Activated T-helper 1 cell treated with anti-CD3 and anti-CD28 coated beads, Interleukin-2, amount 50 U/mL, for 16 hours (primary cell): ENCODE measurements at places on chromosomes 5 and 9.

- DNase-seq, result no peak
These were observed 10.4 kb downstream of the ZNF618 start for GRCh38 chr9:113886466-113886865.

GRCh38 chr5:137858223-137858916 lies 9.3 kb upstream of the MYOT start:
- DNase-seq, result no peak

DNA sequence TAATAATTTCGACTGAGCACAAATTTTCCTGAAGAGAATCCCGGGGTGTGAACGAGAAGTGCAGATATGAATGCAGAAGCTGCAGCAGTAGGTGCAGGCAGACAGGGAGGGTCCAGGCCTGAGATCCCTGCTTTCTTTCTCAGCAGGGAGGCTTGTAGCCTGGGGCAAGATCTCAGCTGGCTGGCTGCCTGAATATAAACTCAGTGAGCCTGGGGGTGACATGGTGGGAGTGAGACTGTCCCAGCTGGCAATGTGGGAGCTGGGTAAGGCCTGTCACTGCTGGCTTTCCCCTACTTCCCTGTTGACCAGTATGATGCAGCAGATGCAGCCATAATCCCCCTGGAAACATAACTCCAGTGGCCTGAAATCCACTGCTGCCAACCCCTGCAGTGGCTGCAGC lies 325.2 kb downstream of the CETN3 start:
- DNase-seq, result no peak

GRCh38 chr5:54018438-54018837 lies 291.9 kb downstream of the ARL15 start:
- DNase-seq, result no peak

DNA sequence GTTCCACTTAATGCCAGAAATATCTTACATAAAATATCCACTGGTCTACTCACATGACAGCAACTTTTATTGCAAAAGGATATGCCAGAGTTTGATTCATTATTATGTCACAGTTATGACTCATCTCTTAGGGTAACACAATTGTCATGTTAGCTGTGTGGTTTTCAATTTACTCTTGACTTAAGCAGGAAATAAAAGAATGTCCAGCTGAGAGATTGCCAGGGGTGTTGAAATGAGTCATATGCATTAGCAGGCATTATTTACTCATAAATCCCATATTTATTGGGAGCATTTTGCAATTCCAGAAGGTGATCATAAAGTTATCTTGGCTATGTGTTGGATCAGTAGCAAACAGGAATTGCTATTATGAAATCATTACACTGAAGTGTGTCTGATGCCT lies 1164.6 kb upstream of the CDH18 start:
- DNase-seq, result no peak
